Astrocyte of the cerebellum (primary cell): ENCODE measurements at places on chromosomes 16 and 17.

DNA sequence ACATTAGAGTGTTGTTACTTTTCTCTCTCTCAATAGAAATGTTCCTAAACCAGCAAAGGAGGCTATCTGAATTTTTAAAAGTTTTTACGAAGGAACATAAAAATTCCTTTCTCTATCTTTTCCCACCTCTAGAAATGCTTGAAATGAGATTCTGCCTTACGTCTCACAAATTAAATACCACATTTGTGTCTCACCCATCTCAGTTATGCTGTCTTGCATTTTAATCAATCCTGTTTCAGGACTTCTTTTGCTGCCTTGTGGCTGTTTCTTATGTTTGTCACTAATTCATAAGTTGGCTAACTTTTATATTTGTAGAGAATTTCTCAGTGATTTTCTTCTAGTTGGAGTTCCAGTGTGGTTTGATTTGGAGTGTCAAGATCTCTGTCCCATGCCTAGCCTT is 3.5 kb downstream of the OMG start:
- no peak for DNase-seq

- DNase-seq, result no peak
Observed at GRCh38 chr16:35725949-35726348, 2266.5 kb downstream of the TP53TG3F start.

DNA sequence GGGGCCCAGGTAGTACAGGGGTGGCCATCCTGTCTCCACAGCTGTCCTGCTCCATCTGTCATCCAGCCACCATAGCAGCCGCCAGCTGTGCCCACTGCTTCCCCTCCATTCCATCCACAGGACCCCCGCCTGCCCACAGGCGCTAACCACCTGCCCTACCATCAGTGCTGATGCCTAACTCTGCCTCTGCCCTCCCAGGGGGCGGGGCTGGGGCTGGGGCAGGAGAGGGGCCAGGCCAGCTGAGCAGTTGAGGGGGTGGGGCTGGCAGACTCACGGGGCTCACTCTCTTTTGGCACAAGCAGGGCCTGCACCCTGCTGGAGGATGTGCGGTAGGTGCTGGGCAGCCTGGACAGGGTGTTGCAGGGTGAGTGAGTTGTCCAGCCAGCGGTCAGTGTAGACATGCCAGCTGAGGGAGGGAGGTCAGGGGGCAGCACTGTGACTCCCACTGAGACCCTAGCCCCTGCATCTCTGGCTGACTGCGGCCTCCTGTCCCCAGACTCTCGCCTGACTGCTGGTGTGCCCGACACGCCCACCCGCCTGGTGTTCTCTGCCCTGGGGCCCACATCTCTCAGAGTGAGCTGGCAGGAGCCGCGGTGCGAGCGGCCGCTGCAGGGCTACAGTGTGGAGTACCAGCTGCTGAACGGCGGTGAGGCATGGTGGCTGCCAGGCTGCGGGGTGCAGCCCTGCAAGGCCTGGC is 9.6 kb downstream of the GALK1 start:
- no peak for DNase-seq

- DNase-seq, result no peak
Observed at GRCh38 chr17:81171941-81172340, 5.9 kb upstream of the AATK start.

GRCh38 chr17:55969562-55970324 is 183.5 kb upstream of the ANKFN1 start:
- no peak for DNase-seq

- DNase-seq, result peak; percentile 89
Observed at GRCh38 chr16:77780378-77780837, 8.0 kb upstream of the VAT1L start.

DNA sequence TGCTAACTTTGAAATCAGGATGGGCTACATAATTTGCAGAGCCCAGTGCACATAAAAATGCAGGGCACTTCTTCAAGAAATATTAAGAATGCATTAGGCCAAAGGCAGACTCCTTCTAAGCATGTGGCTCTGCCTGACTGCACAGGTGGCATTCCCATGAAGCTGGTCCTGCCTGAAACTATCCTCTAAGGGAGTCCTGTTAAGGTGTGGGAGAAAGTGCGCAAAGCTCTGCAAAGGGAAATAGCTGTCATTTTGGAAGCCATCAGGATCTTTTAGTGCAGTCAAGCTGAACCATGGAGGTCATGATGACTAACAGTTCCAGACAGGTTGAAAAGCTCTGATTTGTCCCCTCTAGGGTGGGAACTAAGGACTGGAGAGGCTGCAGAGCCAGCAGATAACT is 41.9 kb upstream of the CRHR1 start:
- DNase-seq, result no peak

- no peak for DNase-seq
Observed at GRCh38 chr17:78725448-78726021, 56.5 kb downstream of the CYTH1 start.

- no peak for DNase-seq
Observed at GRCh38 chr17:56754523-56755208, 79.1 kb downstream of the C17orf67 start.

GRCh38 chr17:5705081-5705875 is 121.0 kb upstream of the NLRP1 start:
- no peak for DNase-seq

DNA sequence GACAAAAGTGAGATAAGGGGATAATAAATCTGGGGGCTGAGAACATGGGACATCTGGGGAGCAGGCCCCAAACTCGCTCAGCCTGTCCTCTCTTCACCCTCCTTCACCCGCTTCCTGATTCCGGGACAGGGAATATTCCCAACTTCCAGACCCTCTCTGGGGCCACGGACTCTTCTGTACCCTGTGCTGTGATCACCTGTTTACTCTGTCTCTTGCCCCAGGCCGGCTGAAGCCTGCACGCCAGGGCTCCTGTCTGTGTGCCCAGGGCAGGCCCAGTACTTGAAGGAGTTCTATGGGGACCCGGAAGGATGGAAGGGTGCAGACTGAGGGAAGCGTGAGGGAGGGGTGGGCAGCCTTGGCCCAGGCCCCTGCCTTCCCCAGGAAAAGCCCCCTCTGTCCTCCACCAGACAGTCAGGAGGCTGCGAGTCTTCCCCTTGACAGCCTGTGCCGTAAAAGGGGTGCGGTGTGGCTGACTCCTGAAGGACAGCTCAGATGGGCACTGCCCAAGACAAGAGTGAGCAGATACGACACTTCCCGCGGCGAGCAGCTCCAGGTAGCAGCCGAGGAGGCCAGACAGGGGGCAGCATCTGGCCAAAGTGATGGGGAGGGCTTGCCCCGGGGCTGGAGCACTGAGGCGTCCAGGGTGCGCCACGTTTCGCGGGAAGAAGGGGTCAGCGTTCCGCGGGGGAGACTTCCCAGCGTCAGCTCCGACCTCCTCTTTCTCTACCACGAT is 1.0 kb upstream of the CCNF start:
- DNase-seq, result no peak

DNA sequence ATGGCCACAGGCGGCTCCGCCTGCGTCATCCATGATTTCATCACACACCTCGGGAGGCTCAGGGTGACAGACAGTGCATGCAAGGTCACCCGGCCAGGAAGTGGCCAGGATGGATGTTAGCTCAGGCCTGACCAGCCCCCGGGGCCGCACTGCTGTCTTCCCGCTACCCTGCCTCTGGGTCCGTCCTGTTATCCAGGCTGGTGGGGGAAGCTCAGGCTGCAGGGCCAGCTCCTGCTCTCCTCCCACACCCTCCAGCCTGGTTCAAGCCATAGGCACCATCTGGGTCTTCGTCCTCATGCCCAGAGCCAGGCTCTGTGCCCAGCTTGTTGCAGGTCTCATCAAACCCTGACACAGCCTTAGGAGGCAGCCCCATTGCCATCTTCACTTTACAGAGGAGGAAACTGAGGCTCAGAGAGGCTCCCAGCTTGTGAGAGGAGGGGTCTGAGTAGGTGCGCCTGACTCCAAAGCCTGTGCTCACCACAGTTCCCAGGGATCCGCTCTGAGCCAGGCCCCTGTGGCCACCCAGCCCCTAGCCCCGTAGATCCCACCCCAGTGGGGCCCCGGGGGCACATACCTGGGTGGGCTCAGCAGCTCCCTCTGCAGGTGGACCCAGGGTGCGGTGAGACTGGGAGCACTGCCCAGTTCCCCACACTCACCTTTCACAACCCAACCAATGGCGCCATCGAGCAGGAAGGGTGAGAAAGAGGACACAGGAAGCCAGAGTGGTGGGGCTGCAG is 412 bp upstream of the ADGRG3 start:
- DNase-seq, result no peak

GRCh38 chr17:15091825-15092224 is 173.3 kb downstream of the PMP22 start:
- no peak for DNase-seq

DNA sequence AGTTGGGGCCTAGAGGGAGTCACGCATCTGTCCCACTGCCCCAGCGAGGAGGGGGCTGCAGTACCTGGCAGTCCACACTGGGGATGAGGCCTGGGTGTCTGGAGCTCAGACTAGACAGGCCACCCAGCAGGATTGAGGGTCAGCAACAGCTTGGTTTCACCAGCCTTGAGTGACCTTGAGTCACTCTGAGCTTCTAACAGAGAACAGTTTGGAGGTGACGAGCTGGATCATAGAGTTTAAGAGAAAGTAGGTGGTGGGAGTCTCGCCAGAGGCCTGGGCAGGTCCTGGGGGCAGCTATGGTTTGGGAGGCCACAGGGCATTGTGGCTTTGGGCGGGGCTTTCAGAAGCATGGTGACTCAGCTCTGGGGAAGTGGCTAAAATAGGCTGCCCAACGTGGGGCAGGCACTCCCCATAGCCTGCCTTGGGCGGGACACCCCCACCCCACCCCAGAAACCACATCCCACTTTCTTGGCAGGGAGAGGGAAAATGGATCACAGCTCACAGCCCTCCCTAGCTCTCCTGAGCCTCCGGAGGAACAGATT is 20.5 kb downstream of the CDC42EP4 start:
- peak; percentile 88 for DNase-seq

GRCh38 chr17:40580140-40580539 is 14.9 kb upstream of the CCR7 start:
- no peak for DNase-seq

- DNase-seq, result no peak
Observed at GRCh38 chr16:1557074-1557473, 23.6 kb downstream of the TMEM204 start.

- no peak for DNase-seq
Observed at GRCh38 chr16:7688811-7689210, 356.2 kb downstream of the RBFOX1 start.

DNA sequence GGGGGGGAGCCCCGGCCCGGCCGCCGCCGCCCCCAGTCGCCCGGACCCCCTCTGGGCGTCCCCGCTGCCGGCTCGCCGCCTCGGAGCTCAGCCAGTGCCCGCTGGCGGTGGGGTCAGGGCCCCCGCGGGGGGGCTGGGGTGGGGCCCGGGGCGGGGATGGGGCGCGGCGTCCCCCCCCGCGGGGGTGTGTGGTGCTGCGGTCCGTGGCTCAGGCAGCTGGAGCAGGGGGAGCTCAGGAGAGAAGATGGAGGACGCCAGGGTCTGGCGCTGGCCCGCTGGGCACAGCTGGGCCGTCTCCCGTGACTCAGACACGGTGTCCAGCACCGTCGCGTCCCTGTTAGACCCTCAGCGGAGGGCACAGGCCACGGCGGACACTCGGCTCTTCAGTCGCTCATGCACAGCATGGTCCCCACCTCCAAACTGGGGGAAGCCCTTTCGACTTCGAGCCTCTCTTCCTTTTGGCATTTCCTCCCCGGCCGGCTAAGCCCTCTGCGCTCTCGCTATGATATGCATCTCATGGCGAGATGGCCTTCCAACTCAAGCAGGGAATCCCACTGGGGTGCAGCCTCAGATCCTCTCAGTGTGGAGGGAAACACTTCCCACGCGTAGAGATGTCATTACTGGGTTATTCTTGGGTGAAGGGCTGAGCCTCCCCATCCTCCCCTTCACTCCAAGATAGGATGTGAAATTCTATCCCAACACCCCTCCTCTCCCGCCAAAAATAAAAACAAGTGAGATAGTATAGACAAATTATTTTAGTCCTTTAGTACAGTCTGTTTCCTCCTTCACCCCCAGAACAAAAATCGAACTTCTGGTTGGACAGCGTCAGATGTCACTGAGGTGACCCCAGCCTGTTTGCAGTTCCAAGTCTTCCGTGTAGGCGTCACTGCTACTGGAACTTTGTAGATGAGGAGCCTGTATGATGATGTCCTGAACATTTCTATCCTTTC is 522 bp upstream of the VEZF1 start:
- DNase-seq, result no peak

- peak; percentile 6 for DNase-seq
Observed at GRCh38 chr17:33871720-33872540, 383.2 kb upstream of the CCL2 start.

- DNase-seq, result no peak
Observed at GRCh38 chr16:69311533-69312387, 610 bp downstream of the VPS4A start.

DNA sequence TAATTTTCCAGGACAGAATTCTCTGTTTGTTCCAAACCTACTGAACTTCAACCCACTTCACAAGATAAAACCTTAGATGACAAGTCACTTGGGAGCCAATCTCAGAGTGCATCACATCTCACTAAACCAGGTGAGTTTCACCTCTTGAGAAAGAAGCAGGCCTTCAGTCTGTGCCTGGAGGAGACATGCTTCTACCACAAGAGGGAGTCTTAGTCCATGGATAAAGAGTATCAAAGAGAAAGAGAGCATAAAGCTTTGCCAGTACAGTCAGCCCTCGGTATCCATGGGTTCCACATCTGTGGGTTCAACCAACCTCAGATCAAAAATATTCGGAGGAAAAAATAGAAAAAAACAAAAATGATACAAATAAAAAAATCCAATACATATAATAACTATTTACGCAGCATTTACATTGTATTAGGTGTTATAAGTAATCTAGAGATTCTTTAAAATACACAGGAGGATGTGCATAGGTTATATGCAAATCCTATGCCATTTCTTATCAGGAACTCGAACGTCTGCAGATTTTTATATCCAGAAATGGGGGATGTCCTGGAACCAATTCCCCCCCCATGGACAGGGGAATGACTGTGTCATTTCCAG is 37.7 kb downstream of the DUSP14 start:
- peak; percentile 49 for DNase-seq

DNA sequence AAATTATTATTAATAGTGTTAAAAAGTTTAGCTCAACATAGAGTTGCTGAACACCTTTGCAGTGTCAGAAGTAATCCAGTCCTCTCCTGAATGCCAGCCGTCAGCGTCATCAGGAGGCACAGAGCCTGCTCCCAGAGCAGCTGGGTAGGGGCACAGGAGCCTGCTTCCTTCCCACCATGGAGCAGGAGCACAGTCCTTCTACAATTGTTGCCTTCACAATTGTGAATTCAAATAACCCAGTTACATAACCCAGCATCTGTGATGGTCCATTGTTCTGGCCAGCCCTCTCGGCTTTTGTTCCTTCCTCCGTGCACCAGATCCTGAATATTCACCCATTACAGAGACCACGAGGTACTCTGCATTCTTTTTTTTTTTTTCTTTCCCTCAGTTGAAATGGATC is 393.9 kb upstream of the MAF start:
- no peak for DNase-seq
